ENCODE measurements at places on chromosomes 6 and 20.

GRCh38 chr6:113529196-113529595 lies 327.9 kb upstream of the MARCKS start:
- DNase-seq = no peak
- H3K4me3 ChIP-seq = no peak overlapping the region
- H3K27ac ChIP-seq = no peak overlapping the region
- no peaks in the 10 kb centered on the region for H3K4me1 ChIP-seq
- no peaks in the 10 kb centered on the region for H3K36me3 ChIP-seq
- no peaks in the 10 kb centered on the region for H3K27me3 ChIP-seq

- H3K4me1 ChIP-seq = peaks cover 5% of the 10 kb centered on the region
- no peak overlapping the region for H3K27ac ChIP-seq
- H3K36me3 ChIP-seq = no peaks in the 10 kb centered on the region
- H3K4me3 ChIP-seq = no peak overlapping the region
- DNase-seq = no peak
Measured at GRCh38 chr6:14791526-14791925, 454.3 kb upstream of the JARID2 start.

- no peaks in the 10 kb centered on the region for H3K4me1 ChIP-seq
- H3K27me3 ChIP-seq = no peaks in the 10 kb centered on the region
- no peaks in the 10 kb centered on the region for H3K36me3 ChIP-seq
Measured at GRCh38 chr6:157068691-157069324, 254.5 kb downstream of the TMEM242 start.

DNA sequence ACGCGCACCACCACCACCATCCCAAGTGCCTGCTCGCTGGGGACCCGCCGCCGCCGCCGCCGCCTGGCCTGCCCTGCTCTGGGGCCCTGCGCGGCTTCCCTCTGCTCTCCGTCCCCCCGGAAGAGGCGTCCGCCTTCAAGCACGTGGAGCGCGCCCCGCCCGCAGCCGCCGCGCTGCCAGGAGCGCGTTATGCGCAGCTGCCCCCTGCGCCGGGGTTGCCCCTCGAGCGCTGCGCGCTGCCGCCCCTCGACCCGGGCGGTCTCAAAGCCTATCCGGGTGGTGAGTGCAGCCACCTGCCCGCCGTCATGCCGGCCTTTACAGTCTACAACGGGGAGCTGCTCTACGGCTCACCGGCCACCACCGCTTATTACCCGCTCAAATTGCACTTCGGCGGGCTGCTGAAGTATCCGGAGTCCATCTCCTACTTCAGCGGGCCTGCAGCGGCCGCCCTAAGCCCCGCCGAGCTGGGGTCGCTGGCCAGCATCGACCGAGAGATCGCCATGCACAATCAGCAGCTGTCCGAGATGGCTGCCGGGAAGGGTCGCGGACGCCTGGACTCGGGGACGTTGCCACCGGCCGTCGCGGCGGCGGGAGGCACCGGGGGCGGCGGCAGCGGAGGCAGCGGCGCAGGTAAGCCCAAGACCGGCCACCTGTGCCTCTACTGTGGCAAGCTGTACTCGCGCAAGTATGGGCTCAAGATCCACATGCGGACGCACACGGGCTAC lies 7.2 kb downstream of the PRDM13 start:
- no peak for DNase-seq
- peaks cover 12% of the 10 kb centered on the region for H3K4me1 ChIP-seq
- peak overlapping the region; percentile 47 for H3K4me3 ChIP-seq
- no peaks in the 10 kb centered on the region for H3K36me3 ChIP-seq
- H3K27me3 ChIP-seq = peaks cover 96% of the 10 kb centered on the region
- no peak overlapping the region for H3K27ac ChIP-seq

DNA sequence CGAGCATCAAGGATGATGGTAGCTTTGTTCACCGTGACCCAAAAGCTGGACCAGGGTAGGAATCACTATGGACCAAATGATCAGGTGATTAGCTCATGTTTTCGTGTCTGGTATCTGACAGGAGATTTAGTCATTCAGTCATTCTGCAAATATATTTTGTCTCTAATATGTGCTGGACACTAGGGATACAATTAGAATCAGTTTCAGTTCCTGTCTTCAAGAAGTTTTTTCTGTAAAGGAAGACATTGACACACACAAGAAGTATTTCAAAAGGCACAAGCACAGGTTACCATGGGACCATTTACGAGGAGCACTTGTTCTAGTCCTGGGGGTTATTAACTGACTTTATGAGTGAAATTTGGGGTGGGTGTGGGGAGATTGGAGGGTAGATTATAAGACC lies 244.9 kb downstream of the HIVEP2 start:
- no peak overlapping the region for H3K4me3 ChIP-seq
- H3K27me3 ChIP-seq = no peaks in the 10 kb centered on the region

DNA sequence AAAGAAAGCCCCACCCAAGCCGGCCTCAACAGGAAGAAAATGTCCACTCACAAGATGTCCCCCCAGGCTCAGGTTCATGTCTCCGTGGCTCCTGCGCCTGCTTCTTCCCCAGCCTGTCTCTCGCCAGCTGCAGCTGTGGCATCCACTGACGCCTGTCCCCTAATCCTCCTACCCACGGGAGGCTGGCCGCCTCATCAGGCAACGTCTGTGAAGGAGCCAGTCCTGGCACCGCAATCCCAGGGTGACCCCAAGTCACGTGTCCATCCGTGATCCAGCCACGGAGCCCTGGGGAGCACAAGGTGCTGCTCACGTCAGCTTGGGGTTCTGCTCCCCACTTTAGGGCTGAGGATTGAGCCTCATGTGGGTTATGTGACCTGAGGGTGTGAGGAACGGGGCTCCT lies 640.3 kb downstream of the CDH26 start:
- no peak overlapping the region for H3K27ac ChIP-seq
- H3K4me1 ChIP-seq = no peaks in the 10 kb centered on the region
- H3K27me3 ChIP-seq = no peaks in the 10 kb centered on the region
- no peaks in the 10 kb centered on the region for H3K36me3 ChIP-seq
- DNase-seq = no peak

DNA sequence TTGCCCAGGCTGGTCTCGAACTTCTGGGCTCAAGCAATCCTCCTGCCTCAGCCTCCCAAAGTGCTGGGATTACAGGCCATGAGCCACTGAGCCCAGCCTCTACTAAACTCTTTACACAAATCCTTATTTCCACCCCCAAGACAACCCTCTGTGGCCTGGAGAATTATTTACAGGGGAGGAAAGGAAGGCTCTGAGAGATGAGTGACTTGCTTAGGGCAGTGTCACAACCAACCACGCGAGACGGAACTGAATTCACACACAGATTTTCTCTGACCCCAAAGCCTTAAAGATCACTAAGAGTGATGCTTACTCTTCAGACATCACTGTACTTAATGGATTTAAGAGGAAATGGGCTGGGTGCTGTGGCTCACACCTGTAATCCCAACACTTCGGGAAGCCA lies 86.2 kb downstream of the RIPOR3 start:
- no peaks in the 10 kb centered on the region for H3K27me3 ChIP-seq
- no peak for DNase-seq
- no peak overlapping the region for H3K4me3 ChIP-seq
- no peaks in the 10 kb centered on the region for H3K4me1 ChIP-seq

DNA sequence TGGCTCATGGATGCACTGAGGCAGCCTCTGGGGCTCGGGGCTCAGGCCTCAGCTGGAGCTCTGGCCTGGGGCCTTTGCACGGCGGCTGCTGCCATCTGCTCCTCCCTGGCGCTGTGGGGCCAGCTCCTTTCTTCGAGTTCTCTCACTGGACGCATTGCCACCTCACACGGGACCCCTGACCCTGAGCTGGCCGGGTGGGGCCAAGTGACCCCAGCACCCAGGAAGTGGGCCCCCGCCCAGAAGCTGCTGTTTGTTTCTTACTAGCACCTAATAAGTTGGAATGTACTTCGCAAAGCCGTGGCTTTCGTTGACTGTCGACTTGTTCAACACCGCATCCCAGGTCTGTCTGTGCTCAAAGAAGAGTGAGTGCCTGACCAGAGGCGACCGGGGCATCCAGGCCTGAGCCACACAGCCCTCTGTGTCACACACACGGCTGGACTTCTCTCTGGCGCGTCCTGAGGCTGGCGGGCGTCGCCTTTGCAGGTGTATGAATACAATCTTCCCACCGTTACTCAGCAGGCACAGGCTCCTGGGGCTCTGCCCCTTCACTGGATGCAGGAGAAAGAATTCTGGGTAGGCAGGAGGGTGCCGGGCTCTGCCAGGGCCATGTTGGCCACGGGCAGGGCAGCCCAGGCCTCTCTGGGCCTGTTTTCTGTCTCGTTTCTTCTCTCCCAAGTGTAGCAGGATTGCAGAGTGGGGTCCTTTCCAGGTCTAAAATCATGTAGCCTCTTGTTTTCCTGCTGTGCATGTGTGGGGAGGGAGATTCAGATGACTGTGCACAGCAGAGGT lies 112.9 kb downstream of the DLL1 start:
- peak; percentile 18 for DNase-seq
- no peaks in the 10 kb centered on the region for H3K4me1 ChIP-seq

DNA sequence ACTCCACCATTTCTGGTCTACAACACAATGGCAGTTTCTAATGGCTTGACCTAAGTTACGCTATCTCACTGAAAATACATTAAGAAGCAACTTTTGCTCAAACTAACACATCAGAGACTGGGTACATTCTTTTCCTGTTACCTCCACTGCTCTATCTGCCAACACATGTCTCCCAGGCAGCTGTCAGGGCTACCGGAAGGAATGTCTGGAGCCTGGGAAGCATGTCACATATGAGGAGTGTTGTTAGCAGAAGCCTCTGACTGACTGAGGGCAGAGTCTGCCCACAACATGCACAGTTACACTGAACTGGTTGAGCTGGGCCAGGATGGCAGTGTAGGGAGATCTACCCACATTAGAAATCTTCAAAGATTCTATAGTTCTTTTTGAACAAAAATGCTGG lies 264.5 kb downstream of the KIF16B start:
- H3K27me3 ChIP-seq = no peaks in the 10 kb centered on the region
- H3K27ac ChIP-seq = no peak overlapping the region
- H3K4me1 ChIP-seq = no peaks in the 10 kb centered on the region
- no peak overlapping the region for H3K4me3 ChIP-seq
- no peaks in the 10 kb centered on the region for H3K36me3 ChIP-seq

- H3K36me3 ChIP-seq = no peaks in the 10 kb centered on the region
- no peak overlapping the region for H3K27ac ChIP-seq
- no peaks in the 10 kb centered on the region for H3K4me1 ChIP-seq
- H3K27me3 ChIP-seq = no peaks in the 10 kb centered on the region
- H3K4me3 ChIP-seq = no peak overlapping the region
Measured at GRCh38 chr6:150169609-150170008, 26.8 kb downstream of the PPP1R14C start.

- DNase-seq = no peak
- H3K4me3 ChIP-seq = no peak overlapping the region
- H3K27me3 ChIP-seq = no peaks in the 10 kb centered on the region
- H3K4me1 ChIP-seq = no peaks in the 10 kb centered on the region
Measured at GRCh38 chr20:8385247-8385646, 253.2 kb downstream of the PLCB1 start.

GRCh38 chr6:116472706-116473105 lies 11.5 kb downstream of the CALHM6 start:
- DNase-seq = no peak
- no peaks in the 10 kb centered on the region for H3K27me3 ChIP-seq
- no peaks in the 10 kb centered on the region for H3K36me3 ChIP-seq
- no peak overlapping the region for H3K4me3 ChIP-seq

- no peaks in the 10 kb centered on the region for H3K36me3 ChIP-seq
- no peak overlapping the region for H3K27ac ChIP-seq
- no peaks in the 10 kb centered on the region for H3K4me1 ChIP-seq
- no peak for DNase-seq
- H3K4me3 ChIP-seq = no peak overlapping the region
- no peaks in the 10 kb centered on the region for H3K27me3 ChIP-seq
Measured at GRCh38 chr20:40192081-40192480, 497.0 kb downstream of the MAFB start.
